IPS DF 19.7 (cell line): ENCODE measurements at places on chromosomes 6 and 20.

- DNase-seq, result no peak
These were observed 4.1 kb downstream of the RBM38 start for GRCh38 chr20:57395111-57395966.

GRCh38 chr20:63873477-63873971 is 8.5 kb downstream of the TPD52L2 start:
- no peak for DNase-seq

GRCh38 chr20:46959081-46959692 is 64.5 kb downstream of the EYA2 start:
- no peak for DNase-seq

- DNase-seq, result no peak
These were observed 383.6 kb downstream of the BCKDHB start for GRCh38 chr6:80489911-80490635.

- no peak for DNase-seq
These were observed 117.7 kb upstream of the CCDC28A start for GRCh38 chr6:138655828-138656227.

DNA sequence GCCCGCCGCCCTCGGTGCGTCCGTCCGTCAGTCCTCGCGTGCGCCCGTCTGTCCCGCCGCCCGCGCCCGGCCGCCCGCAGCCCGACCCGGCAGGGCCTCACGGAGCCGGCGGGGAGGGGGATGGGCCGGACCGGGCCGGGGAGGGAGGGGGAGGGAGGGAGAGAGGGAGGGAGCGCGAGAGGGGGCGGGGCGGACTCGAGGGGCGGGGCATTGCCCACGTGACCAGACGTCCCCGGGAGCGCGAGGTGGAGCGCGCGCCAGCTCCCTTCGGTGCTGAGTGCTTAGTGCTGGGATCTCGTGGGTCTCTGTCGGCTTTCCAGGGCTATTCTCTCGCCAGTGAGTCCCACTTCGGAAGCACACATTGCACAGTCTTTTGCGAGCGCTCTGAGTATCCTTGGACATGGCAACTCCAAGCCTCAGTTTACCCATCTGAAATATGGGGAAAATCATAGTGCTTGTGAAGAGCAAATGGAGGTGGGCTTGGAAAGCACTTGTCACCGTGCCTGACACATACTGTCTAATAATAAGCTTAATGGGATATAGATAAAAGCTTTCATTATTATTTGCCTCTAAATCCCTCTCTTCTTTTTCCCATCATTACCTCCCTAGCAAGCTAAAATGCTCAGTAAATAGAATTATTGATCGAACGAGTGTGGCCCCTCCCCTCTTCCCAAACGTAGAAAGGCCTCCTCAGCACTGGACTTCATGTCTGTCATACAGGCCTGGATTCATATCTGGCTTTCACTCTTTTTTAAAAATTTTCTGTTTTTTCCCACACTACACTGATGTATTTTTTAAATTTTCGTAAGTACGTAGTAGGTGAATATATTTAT is at the start of gene NCOA6:
Gene NCOA6, minus strand, starts transcription at position 122 of the 833 bp plus-strand sequence. CDS start 43,296 bp downstream, outside the sequence.
- DNase-seq, result no peak

- no peak for DNase-seq
These were observed 226.3 kb upstream of the DTNBP1 start for GRCh38 chr6:15888798-15889772.

- no peak for DNase-seq
These were observed 42.9 kb downstream of the ATXN1 start for GRCh38 chr6:16718356-16718755.

GRCh38 chr6:17907406-17908229 is 79.8 kb downstream of the KIF13A start:
- DNase-seq, result no peak

DNA sequence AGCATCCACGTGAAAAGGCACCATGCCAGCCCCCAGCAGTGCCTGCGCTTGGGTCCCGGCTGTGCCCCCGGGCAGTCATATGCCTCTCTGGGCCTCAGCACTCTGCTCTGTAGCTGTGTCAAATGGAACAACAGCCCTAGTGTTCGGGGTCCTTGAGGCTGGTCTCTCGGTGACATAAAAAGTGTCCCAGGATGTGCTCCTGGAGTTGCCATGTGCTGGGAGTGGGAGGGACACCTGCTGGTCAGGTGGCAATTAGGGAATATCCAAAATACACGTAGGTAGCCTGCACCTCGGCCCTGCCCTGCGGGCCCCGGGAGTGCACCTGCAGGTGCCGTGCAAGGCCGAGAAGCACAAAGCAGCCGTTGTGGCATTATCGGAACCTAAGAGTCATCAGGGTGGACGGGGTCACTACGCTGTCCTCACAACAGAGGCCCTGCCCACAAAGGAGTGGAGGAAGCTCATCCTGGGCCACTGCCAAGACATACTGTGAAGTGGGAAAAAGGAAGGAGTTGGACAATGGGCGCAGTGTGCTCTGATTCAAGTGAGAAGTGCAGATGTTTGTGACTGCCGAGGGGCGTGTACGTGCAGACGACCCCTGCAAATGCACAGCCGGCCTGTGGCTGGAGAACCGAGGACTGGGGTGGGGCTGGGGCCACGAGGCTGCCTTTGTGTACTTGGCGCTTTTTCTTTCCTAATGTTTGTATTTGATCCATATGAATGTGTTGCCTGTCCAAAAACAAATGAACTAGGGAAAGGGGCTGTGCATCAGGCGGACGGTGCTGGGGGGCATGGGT is 24.6 kb downstream of the SLCO4A1 start:
- DNase-seq, result no peak

DNA sequence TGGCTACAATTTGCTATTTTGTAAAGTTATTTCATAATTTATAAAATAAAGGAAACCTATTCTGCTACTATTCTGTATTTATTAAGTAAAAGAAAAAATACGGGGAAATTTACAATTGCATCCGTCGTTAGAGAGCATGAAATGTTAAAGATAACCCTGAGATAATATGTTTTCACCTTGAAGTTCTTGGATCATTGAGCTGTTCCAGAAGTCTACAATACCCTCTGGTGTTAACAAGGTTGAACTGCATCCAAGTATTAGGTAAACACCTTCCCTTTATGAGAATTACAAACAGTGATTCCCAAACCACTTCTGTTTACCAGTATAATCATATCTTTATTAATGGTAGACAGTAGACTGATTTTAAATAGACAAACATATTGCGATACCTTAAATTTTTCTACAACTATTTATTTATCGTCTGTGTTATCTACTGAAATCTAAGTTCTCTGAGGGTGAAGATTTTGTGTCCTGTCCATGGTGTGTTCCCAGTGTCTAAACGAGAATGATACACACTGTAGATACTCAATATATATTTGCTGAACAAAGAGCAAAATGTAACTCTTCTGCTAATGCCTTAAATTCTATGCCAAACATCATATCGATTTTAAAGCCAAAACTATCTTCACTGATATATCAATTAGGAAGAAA is 28.2 kb downstream of the TBC1D32 start:
- no peak for DNase-seq

DNA sequence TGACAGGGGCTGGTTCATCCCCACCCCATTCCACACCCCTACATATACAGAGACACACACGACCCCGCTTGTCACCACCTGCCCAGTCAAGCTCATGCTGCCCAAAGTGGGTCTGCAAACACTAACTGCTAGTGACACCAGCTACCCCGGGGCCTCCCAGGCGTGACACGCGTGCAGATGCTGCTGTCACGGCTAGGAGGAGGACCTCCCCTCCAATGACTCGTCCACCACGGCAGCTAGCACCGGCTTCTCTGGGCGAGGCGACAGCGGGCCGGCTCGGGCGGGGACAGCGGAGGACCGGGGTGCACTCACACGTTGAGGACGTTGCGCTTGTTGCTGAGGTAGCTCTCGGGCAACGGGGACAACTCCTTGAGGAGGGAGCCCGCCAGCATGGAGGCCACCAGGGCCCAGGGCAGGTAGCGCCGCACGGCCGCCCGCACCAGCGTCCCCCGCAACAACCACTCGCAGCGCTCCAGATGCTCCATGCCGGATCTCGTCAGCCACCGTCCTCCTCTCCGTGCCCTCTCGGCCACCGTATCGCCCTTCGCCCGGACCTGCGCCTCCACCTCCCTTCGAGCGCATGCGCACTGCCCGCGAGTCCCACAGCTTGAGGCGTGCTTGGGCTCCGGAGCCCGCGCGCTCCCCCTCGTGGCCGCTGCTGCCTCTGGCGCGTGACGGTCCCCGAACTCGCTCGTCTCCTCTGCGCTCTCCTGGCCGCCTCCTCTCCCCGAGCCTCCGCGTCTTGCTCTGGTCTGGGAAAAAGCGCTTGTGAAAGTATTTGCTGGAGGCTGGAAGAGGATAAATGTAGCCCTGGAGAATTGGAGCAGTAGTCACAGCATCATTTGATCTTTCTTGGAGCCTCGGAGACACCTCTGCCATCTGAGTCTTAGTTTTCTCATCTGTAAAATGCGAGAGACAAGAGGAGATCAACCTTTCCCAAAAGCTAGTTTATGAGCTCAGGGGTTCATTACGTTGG is at the start of gene FITM2:
Gene FITM2, minus strand, starts transcription at position 539 of the 976 bp plus-strand sequence. Its CDS starts 54 bp downstream, at position 485.
- peak; percentile 80 for DNase-seq

GRCh38 chr6:13916230-13916944 is 8.4 kb upstream of the RNF182 start:
- DNase-seq, result no peak

DNA sequence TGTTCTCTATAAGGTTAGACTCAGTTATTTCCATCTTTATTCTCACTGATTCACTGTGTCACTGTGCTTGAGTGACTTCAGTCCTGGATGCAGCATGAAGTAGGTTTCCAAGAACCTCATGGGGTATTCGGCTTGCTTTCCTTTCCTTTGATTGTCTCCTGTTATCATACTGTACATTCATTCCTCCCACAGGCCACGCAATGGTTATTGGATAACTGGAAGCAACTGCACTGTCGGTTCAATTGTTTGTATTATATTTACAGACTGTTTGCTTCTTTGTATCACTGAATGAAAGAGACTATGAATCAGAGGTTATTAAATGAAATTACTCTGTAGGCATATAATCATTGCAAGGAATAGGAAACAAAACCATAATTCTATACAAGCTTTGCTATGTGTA is 129.4 kb downstream of the MAP7 start:
- DNase-seq, result no peak

DNA sequence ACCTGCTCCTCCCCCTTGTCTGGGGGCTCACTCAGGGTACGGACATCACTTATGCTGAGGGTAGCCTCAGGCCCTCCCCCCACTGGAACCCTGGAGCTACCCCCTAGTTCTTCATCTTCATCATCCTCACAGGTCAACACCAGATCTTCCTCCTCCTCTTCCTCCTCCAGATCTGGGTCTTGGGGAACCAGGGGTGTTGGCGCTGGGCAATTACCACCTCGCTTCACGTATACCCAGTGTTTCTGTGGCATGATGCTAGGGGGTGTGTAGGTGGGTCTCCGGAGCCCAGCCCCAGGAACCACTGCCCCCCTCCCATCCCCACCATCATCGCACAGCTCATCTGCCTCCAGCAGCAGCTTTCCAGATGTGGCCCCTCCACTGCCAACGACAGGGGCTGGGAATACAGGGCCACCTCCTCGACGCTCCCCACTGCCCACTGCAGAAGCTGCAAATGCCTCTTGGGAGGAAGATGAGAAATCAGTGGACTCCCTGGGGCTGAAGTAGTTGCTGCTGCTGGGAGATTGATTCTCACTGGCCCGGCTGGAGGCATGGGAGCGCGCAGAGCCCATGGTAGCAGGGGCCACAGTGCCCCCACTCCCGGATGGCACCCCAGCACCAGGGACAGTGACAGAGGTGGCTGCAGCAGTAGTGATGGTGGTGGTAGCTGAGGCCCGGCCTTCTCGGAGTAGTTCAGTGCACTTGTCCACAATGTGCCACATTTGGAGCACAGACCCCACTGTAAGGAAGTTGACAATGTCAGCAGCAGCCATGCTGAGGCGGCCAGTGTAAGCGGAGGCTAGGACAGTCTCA is 1.5 kb downstream of the ZBTB22 start:
- no peak for DNase-seq

DNA sequence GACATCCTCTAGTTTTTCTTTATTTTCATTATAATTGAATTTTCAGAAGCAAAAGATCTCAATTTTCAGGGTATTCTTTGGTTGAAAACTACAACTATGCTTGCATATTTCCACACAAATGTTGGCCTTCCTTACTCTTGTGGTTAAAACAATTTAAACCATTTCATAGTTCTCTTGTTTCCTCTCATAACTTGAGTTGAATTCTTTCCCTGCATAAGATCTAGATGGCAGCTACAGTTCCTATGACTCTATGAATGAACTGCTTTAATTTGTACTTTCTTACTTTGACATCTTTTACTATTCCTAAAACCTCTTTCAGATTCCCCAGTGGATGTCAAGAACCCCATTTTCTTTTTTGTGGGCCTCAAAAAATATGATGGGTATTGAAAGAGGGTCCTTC is 564.5 kb downstream of the NKAIN2 start:
- no peak for DNase-seq

DNA sequence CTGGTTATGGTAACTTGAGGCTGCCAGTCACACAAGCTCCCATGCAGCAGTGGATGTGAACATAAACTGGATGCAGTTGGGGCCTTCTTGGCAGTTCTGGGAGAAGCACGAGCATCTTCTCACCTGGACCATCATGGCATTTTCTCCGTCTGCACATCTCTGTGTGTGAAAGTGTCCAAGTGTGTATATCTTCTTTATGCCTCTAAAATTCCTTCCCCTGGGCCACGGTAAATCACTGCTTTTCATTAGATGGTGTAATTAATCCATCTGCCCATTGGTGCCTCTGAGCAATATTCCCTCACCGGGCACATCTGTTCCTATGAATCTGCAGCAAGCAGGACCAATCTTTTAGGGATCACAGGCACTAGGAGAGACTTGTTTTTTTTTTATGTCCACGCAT is 138.0 kb downstream of the MAP3K7 start:
- DNase-seq, result no peak

DNA sequence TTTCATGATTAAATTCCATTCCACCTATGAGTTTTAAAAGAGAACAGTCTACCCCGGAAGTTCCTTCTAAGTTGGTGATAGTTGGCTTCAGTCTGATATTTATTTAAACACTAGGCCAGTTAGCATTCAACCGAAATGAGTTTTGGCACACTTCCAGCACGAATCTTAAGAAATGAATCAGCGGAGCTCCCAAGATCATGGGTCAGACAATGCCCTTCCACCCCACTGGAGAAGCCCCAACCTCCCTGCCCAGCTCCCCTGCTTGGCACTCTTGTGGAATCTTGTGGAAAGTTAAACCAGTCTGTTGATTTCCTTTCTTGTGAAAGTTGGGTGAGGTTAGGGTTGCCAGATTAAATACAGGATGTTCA is 64.3 kb downstream of the MKKS start:
- no peak for DNase-seq
